ENCODE measurements at places on chromosomes 7 and 10.

- DNase-seq: no peak
Measured at GRCh38 chr10:30821994-30822692, 192.6 kb upstream of the LYZL2 start.

- DNase-seq: no peak
Measured at GRCh38 chr7:118250860-118251494, 26.5 kb downstream of the ANKRD7 start.

GRCh38 chr10:36717118-36717517 is 408.3 kb upstream of the ANKRD30A start:
- no peak for DNase-seq

GRCh38 chr7:112930787-112931186 is 140.6 kb upstream of the TMEM168 start:
- no peak for DNase-seq

GRCh38 chr7:130650611-130651120 is 17.9 kb downstream of the COPG2 start:
- no peak for DNase-seq

DNA sequence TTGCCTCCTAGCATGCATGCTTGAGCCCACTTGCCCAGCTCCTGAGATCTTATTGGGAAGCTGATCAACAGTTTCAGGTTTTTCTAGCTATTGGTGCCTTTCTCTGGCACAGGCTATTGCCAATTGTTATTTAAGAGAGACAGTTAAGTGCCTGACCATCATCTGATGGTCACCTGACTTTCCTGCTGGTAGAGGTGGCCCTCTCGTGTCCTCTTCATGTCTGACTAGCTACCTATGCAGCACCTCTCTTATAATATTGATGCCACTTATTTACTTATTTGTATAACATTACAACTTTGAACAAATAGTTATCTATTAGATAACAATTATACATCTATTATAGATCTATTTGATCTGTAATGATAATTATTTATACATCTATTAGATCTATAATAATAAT is 205.9 kb upstream of the SEMA3D start:
- no peak for DNase-seq

- DNase-seq: peak; percentile 66
Measured at GRCh38 chr10:123573236-123574108, 92.7 kb upstream of the GPR26 start.

GRCh38 chr10:79883986-79884385 is 57.4 kb downstream of the NUTM2E start:
- no peak for DNase-seq

DNA sequence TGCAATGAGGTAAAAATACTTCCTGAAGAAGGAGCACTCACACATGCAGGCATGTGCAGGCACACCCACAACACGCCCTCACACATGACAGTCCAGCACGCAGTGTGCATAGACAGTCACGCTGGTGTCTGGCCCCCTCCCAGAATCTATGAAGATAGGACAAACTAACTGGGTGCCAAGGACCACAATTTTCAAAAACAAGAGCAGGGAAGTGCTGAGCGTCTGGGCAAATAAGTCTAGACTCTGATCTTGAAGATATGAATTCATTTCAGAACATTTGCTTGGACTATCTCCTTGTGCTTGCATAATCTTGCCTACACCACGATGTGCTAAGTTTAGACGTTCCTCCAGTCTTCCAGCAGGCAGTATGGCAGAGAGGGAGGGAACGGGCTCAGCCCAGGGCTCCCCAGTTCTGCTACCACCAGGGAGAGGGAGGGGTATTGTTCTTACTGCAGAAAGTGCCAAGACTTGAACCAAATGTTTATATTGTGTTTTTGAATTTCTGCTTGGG is 276.5 kb upstream of the KLF6 start:
- no peak for DNase-seq

GRCh38 chr7:93736668-93737369 is 153.7 kb downstream of the TFPI2 start:
- DNase-seq: no peak

GRCh38 chr7:39480901-39481300 is 85.3 kb upstream of the YAE1 start:
- no peak for DNase-seq

DNA sequence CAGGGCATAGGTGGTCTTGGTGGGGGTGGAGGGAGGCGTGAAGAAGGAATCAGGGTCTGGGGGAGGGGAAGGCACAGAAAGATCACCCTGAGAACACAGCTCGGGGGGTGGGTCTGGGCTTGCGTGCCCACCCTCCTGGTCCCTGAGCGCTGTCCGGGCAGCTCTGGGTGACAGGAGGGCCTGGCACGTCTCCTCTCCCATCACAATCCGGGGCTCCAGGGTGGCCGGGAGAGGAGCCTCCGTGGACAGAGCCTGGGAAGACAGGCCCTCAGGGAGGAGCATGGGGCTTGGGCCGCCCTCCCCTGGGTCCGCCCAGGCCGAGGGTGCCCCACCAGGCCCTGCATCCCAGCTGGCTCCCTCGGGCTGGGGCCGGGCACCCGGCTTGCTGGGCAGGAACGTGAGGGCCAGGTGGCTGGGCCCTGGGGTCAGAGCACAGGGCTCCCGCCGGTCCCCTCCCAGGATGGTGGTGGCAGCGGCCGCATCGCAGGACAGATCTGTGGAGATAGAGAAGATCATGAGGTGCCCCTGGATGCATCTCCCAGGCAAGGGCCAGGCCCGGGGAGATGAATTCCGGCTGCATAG is 3.1 kb downstream of the NACAD start:
- no peak for DNase-seq

DNA sequence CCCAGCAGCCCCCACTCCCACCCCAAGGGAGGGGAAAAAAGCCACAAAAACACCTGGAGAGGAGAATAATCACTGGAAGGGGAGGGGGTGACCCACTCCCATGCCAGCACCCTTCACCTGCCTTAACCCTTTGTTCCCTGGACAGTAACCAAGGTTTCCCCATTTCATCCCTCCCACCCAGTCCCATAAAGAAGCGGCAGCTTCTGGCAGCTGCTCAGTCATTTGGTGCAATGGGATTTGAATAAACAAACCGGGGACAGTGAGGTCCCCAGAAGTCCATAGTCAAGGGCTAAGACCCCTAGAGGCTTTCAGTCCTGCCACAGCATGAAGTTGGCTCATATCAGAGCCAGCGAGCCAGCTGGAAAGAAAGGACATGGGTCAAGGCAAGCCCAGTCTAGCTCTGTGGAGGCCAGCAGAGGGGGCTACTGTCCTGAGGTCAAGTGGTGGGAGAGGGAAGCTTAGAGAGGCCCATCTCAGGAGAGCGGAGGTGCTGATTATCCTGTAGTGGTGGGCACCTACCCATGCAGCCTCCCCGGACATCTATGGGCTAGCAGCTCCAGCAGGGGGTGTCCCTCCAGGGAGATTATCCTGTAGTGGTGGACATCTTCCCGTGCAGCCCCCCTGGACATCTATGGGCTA is 58.9 kb upstream of the LBX1 start:
- no peak for DNase-seq

GRCh38 chr10:55329796-55330195 is 528.8 kb upstream of the PCDH15 start:
- DNase-seq: no peak

GRCh38 chr7:13034693-13035092 is 347.3 kb downstream of the ARL4A start:
- no peak for DNase-seq

- DNase-seq: no peak
Measured at GRCh38 chr10:119480667-119481066, 61.9 kb downstream of the RGS10 start.

- DNase-seq: no peak
Measured at GRCh38 chr7:14861456-14861855, 41.1 kb downstream of the DGKB start.

GRCh38 chr10:79056361-79056735 is 12.4 kb upstream of the ZMIZ1 start:
- no peak for DNase-seq

DNA sequence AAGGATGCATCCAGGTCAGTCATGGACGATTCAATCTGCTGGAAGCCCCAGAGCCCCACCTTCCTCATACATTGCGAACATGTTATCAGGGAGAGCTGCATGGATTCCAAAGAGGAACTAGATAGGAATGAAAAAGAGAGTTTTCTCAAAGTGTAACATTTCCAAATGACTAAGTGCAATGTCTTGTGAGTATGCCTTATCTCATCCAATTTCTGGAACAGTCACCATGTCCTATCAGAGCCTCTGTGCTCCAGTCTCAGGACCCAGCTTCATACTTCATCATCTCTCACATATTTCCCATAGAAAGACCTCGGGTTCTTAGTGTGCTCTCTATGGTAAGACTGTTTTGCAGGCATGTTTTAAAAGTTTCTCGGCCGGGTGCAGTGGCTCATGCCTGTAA is 26.8 kb downstream of the ZC3HC1 start:
- DNase-seq: no peak

GRCh38 chr10:34018129-34018528 is 683.7 kb upstream of the NRP1 start:
- DNase-seq: no peak

- no peak for DNase-seq
Measured at GRCh38 chr7:22751341-22751740, 24.3 kb downstream of the IL6 start.

GRCh38 chr7:131494182-131494581 is 62.2 kb downstream of the PODXL start:
- DNase-seq: no peak

DNA sequence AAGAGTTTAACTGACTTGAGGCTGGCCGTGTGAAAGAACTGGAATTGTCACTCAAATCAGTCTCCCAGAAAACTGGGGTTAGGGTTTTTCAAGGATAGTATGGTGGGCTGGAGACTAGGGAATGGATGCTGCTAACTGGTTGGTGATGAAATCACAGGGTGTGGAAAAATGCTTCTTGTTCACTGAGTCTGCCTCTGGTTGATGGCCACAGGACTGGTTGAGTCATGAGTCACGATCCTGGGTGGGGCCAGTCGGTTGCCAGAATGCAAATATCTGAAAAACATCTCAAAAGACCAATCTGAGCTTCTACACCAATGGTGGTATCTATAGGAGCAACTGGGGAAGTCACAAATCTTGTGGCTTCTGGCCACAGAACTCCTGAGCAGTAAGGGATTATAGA is 16.3 kb upstream of the BAMBI start:
- no peak for DNase-seq

GRCh38 chr10:120732643-120733313 is 118.4 kb upstream of the WDR11 start:
- no peak for DNase-seq

Data from GM10248 (cell line).